Activated CD8-positive, alpha-beta memory T cell treated with anti-CD3 and anti-CD28 coated beads for 4 hours (primary cell): ENCODE measurements at places on chromosomes 4 and X.

DNA sequence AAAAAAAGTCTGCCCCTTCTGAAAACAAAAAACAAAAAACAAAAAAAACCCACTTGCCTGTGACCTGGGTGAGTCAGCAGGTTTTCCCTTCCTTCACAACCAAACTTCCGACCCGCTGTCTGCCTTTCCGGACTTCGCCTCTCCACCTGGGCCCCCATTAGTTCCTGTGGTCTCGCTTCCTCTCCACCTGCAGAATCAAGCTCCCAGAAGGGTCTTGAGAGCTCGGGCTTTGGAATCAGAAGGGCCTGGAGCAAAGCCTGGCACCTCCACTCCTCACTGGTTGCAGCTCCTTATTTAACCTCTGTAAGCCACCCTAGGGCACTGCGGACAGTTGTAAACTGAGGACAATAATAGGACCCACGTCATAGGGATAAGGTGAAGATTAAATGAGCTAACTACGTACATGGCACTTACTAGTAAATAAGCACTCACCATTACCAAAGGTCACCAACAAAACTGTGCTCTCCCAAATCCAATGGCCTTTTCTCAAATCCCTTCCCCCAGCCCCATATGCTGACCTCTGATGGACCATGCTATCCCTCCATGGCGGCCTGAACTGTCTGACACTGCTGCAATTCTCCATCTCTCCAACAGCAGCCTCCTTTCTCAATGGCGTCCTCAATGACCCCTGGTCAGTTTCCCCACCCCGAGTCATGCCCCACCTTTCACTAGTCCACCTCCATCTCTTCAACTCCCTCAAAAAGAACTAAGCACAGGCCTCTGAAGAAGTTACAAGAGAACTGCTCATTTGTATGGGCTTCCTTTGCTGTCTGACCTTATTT lies 64.2 kb downstream of the IRF2 start:
- DNase-seq = peak; percentile 6

GRCh38 chr4:3515646-3516045 lies 16.6 kb downstream of the LRPAP1 start:
- no peak for DNase-seq

GRCh38 chrX:82912382-82912781 lies 595.7 kb upstream of the POU3F4 start:
- DNase-seq = no peak

GRCh38 chr4:147844781-147845180 lies 112.9 kb downstream of the ARHGAP10 start:
- no peak for DNase-seq

DNA sequence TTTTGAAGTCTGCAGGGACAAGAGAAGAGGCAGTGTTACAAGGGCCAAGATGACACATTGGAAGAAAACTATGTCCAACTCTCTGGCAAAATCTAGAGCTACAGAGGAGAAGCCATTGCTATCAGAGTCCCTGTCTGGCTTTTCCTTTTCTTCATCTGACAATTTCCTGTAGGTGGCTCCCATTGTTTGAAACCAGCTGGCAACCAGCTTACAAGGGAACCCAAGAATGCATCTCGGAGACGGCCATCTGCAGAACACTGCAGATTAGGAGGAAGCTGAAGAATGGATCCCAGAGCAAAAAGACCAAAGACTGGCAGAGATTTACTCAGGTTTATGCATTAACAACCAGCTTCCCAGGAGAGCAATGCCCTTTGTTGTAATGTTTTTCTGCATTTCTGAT lies 216.2 kb upstream of the CTSO start:
- DNase-seq = no peak

GRCh38 chr4:38611676-38612075 lies 52.3 kb upstream of the KLF3 start:
- no peak for DNase-seq

DNA sequence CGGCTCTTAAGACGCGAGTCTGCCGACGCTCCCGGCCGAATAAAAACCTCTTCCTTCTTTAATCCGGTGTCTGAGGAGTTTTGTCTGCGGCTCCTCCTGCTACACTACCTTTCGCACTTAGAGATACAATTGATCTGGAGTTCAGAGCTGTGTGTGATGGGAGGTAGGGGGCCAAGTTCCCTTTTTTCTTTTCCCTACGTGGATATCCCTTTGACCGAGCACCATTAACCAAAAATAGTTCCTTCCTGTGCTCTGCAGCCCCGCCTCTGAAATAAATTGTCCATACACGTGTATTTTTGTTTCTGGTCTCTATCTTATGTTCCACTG lies 555 bp upstream of the PGM2 start:
- DNase-seq = no peak

- peak; percentile 16 for DNase-seq
Measured at GRCh38 chr4:102586644-102587021, 85.5 kb downstream of the NFKB1 start.
